ENCODE measurements at places on chromosomes 3 and 15. TPM values are rescaled to one million over a fixed set of nuclear protein-coding genes. Genes with fewer than 3 reads are reported as not detected.

THPO gene
- total RNA-seq = not detected

CPNE4 gene
- not detected for total RNA-seq

GSK3B gene
- total RNA-seq = 50.9 TPM

STX19 gene
- total RNA-seq = not detected

ZNF80 gene
- total RNA-seq = not detected

RARRES1 gene
- 1.3 TPM for total RNA-seq

SLC28A1 gene
- total RNA-seq = not detected

ANKRD28 gene
- 45.9 TPM for total RNA-seq

GRCh38 chr3:112389961-112390360 is 57.0 kb downstream of the CD200 start:
- DNase-seq = no peak

GRCh38 chr3:97089621-97090020 is 275.2 kb downstream of the EPHA6 start:
- DNase-seq = no peak

- DNase-seq = no peak
These were observed 20.7 kb downstream of the RPN1 start for GRCh38 chr3:128629936-128630335.

DNA sequence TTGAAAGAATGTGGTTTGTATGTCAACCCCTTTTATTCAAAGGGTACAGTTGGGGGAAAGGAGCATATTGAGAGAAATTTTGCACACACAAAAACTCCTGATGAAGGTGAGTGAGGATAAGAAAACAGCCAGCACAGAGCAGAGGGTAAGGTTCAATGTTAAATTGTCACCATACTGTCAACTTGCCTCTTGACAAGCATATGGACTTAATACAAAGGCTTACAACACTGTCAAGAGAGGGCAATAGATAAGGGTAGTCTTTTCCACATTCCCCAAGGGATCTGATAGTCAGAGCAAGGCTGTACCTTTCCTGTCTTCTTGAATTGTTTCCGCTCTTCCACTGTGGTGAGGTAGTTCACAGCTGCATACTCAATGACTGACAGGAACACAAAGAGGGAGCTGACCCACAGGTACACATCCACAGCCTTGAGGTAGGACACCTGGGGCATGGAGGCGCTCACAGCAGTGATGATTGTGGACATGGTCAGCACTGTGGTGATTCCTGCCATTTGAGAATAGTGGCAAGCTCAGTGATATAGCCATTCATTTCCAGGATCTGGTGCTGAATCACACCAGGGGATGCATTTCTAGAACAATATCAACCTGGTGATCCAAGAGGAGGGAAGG is 20.4 kb upstream of the RIOX2 start:
- DNase-seq = no peak

GRCh38 chr3:50671331-50671730 is 3.4 kb upstream of the DOCK3 start:
- peak; percentile 22 for DNase-seq

DNA sequence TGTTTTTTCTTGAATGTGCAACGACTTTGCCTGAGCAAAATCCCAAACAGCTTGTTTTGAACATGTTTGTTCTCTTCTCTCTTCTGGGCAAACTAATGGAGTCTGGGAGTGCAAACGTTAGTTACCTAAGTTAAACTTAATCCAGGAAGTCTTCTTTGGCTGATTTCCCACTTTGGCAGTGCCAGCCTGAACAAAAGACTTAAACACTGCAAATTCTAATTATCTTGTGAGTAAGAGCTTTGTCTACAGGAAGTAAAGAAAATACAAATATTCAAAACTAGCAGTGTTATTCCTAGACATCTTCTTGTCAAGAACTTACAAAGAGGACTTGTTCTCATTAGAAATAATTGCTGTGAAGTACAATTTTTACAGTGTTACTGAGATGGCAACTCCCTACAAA is 16.7 kb upstream of the DENND6A start:
- no peak for DNase-seq

DNA sequence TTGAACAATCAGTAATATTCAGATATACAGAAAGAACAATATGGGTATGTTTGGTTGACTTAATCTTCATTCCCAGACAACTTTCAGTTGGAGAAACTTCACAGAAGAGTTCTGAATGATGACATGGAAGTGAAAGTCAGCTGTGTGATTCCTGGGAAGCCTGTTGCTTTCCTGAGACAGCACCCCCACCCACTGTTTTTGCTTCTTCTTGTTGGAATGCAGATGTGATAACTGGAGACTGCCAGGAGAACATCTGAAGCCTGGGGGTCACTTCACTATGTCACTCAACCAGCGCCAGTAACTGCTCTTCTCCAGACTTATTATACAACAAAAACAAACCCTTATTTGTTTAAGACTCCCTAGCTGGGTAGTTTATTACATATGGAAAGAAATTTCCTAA is 599.4 kb downstream of the ZIC1 start:
- DNase-seq = no peak

DNA sequence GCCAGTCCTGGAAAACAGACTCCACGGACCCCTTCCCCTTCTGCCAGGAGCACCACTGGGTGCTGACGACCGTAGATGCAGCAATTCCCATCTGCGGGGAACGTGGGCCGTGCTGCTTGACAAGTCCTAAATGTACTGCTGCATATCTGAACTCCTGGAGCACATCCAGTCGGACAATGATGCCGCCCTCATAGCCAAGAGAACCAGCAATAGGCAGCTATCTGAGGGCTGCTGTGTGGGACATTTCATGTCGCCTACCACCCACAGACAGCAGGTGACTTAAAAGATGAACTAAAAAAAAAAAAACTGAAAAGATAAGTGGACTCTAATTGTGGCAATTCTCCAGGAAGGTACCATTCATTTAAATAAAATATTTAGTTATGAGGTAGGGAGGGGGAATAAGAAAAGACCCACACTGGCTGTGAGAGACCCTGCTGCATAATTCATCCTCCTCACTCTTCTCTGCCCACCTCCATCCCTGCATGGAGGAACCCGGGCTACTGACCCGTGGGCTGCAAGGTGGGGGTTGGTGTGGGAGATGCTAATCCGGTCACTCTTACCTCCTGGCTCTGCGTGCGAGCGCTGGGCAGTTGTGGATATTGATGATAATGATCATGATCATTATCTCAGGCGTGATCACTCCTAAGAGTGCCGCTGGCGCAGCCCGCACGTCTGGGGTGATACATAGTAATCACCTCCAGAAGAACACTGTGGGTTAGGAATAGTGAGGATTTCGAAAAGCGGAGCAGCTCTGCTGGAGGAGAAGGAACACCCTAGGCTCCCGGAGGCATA is 28.3 kb downstream of the ALS2CL start:
- no peak for DNase-seq

- DNase-seq = no peak
These were observed 214.8 kb upstream of the ST8SIA2 start for GRCh38 chr15:92178911-92179310.

GRCh38 chr3:32421991-32422859 is 30.6 kb downstream of the CMTM7 start:
- peak; percentile 82 for DNase-seq

All from glomerular endothelial cell (primary cell).